ENCODE measurements at places on chromosomes 2 and 18. TPM values are rescaled to one million over a fixed set of nuclear protein-coding genes. Genes with fewer than 3 reads are reported as not detected.

Gene ACMSD
- total RNA-seq, result not detected

Gene TMEM182
- 7.6 TPM for total RNA-seq

Gene M1AP
- total RNA-seq, result 0.83 TPM

Gene ALPI
- total RNA-seq, result not detected

Gene OR6B2
- total RNA-seq, result not detected

Gene DNMT3A
- 41.2 TPM for total RNA-seq

Gene RESP18
- total RNA-seq, result not detected

Gene PRSS56
- not detected for total RNA-seq

DNA sequence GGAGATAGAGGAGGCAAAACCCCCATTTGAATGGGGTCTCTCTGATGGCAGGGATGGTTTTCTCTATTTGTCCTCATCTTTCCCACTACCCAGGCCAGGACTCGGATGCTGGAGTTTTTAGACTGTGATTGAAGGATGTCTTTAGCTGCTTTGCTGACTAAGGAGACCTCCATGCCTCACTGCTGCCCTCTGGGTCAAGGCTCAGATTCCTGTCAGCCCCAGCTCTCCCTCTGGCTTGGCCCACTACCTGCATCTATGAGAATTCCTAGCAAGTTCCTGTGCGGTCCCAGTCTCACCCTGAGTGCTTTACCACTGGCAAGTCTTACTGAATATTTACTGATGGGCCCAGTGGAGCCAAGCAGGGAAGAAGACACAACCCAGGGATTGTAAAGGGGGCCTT is 184.0 kb downstream of the CELF4 start:
- H3K4me1 ChIP-seq, result no peaks in the 10 kb centered on the region
- no peaks in the 10 kb centered on the region for H3K27me3 ChIP-seq
- H3K4me3 ChIP-seq, result no peak overlapping the region
- H3K36me3 ChIP-seq, result no peaks in the 10 kb centered on the region
- no peak for DNase-seq
- H3K27ac ChIP-seq, result no peak overlapping the region

DNA sequence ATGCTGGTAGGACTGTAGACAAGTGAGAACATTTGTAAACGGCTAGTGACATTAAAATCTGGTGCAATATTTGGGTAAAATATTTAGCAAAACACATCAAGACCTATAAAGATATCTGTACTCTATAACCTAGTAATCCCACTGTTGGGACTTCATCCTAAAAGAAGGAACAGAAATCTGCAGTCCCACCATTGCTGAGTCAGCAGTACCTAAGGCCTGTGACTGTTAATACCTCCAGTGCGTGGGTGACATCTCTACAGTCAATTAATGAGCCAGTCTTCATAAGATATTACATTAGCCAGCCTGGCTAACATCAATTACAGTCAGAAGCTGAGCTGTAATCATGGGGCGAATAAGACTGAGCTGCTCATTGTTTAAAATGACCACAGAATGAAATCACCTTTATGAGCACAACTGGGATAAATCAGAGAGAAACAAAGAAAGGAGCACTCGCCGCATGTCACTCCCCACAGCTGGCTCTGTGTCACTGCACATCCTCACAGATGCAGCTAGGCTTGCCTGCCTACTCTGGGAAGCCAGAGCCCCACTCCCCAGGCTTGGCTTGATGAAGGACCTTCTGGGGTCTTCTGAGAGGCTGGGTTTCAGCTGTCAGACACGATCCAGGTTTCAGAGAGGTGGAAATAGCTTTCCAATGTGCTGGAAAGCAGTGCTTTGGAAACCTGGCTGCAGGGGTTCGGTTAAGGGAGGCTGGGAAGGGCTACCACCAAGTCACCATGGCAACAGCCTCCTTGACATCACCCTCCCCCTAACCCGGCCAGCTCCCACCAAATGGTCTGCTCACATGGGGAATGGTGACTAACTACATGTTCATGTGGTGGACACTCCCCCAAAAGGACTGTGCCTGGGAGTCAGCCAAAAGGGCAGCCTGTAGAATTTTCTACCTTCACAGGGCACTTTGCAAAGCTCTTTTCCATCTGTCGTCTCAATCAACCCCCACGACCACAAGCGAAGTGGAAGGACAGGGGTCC is 145.0 kb downstream of the ZBTB7C start:
- no peak overlapping the region for H3K4me3 ChIP-seq
- H3K36me3 ChIP-seq, result no peaks in the 10 kb centered on the region
- H3K27ac ChIP-seq, result no peak overlapping the region
- no peak for DNase-seq
- H3K4me1 ChIP-seq, result no peaks in the 10 kb centered on the region

GRCh38 chr2:68588589-68588988 is 54.8 kb upstream of the PROKR1 start:
- DNase-seq, result no peak
- no peaks in the 10 kb centered on the region for H3K4me1 ChIP-seq
- H3K4me3 ChIP-seq, result no peak overlapping the region
- no peaks in the 10 kb centered on the region for H3K36me3 ChIP-seq

DNA sequence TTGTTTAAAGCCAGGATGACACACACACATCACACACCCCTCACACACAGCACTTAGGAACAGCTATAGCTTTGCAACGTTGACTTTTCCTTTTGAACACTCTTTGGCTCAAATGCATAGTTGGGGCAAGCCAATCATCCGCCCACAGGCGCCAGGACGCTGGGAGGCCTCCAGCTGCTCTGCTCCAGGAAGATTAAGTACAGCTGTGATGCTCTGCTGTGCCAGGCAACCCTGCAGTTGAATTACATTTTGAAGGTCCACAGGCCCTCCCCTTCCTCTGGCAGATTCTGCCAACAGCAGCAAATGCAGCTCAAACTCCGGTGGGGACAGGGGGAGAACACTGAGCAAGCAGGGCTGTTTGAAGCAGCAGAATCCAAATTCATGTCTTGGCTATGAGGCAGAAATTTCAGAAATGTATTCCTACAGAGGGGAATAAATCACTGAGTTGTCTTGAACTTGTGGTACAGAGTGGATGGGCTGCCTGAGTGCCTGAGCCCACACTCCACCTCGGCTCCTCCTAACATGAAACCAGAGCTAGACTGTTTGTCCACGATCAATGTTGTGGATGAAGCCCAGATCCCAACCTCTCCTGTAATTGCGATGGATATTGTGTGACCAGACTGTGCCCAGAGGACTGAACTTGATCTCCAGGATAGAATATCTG is 86.5 kb upstream of the PPP1CB start:
- peaks cover 44% of the 10 kb centered on the region for H3K4me1 ChIP-seq
- no peak overlapping the region for H3K4me3 ChIP-seq
- H3K27me3 ChIP-seq, result no peaks in the 10 kb centered on the region
- peak; percentile 97 for DNase-seq

DNA sequence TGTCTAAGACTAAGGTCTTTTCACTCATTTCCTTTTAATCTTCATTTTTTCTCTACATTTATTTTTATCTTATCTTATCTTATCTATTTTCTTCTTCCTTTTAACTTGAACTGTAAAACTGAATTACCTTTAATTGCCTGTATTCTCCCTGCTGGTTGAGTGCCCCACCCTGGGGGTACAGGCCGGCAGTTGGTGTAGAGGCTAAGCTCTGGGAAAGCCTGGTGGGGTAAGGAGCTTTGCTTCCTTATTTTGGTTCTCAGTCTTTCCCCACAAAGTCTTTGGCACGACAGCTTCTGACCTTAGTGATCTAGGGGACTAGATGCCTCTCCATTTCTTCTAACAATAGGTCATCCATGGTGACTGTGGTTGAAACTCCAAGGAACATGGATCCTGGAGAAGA is 26.8 kb upstream of the HAAO start:
- H3K36me3 ChIP-seq, result no peaks in the 10 kb centered on the region
- H3K4me1 ChIP-seq, result no peaks in the 10 kb centered on the region
- H3K4me3 ChIP-seq, result no peak overlapping the region

- H3K27ac ChIP-seq, result peak overlapping the region; percentile 7
- H3K4me1 ChIP-seq, result peaks cover 6% of the 10 kb centered on the region
- H3K27me3 ChIP-seq, result no peaks in the 10 kb centered on the region
- peaks cover 12% of the 10 kb centered on the region for H3K36me3 ChIP-seq
- peak; percentile 30 for DNase-seq
These were observed 21.3 kb downstream of the HNRNPLL start for GRCh38 chr2:38581193-38582147.

DNA sequence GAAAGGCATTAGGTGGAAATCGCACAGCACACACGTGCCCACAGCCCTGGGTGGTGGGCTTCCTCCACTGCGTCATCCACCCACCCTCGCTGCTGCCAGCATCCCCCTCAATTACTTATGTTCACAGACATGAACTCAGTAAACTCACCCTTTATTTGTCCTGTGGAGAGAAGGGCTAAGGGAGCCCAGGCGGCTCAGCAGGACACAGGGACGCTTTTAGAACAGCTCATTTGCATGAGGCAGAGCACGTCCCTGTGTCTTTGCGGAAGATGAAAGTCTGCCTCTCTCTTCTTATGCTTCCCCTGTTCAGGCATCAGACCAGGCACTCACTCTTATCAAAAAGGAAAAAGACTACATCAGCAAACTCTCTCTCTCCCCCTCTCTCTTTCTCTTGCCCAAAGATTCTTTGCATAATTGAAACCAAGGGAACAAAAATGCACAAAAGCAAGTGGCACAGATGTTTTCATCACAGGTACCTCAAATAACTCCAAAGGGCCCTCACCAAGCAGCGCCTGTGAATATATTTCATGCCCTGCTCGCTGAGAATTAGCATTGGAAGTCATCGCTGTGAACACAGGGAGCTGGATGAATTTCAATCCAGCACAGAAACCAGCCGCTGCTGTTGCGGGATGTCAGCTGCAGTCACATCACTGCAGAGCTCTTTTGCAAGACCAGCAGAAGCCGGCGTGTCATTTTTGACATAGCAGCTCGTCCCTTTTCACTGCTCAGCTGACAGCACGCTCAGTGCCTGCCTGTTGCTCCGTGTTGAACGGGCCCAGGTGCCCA is 376.3 kb upstream of the MYT1L start:
- peak; percentile 25 for DNase-seq
- H3K4me1 ChIP-seq, result no peaks in the 10 kb centered on the region
- no peak overlapping the region for H3K4me3 ChIP-seq
- no peak overlapping the region for H3K27ac ChIP-seq
- H3K36me3 ChIP-seq, result no peaks in the 10 kb centered on the region

GRCh38 chr18:69035756-69036155 is 237.9 kb downstream of the CCDC102B start:
- no peak overlapping the region for H3K27ac ChIP-seq
- no peaks in the 10 kb centered on the region for H3K36me3 ChIP-seq
- H3K27me3 ChIP-seq, result no peaks in the 10 kb centered on the region
- no peak for DNase-seq
- no peaks in the 10 kb centered on the region for H3K4me1 ChIP-seq
- H3K4me3 ChIP-seq, result no peak overlapping the region

DNA sequence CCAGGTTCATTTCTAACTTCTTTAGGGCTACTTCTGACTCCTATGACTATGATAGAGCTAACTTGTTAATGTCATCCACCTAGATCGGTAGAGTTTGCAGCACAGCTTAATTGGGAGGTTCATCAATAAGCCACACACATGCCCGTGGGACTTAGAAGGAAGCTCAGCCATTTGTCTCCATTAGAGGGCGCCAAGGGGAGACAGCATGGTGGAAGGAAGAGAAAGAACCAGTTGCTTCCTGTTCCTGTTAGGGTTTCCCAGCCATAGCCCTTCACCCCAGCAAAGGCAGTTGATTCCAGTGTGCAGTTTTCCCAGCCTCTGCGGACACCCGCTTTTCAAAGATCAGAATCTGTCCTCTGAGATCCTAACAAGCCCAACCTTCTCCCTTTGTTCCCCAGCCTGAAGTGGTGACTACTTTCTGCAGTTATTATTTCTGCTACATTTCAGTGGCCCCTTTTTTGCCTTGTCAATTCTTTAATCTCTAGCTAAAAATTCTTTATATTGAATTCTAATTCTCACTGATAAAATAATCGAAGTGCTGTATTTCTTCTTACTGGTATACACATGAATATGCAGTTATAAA is 30.3 kb downstream of the MAIP1 start:
- H3K27ac ChIP-seq, result no peak overlapping the region
- DNase-seq, result peak; percentile 62
- H3K27me3 ChIP-seq, result no peaks in the 10 kb centered on the region
- H3K36me3 ChIP-seq, result no peaks in the 10 kb centered on the region
- H3K4me1 ChIP-seq, result no peaks in the 10 kb centered on the region
- no peak overlapping the region for H3K4me3 ChIP-seq

GRCh38 chr2:181988154-181988924 is 2.7 kb downstream of the PPP1R1C start:
- H3K27me3 ChIP-seq, result no peaks in the 10 kb centered on the region
- H3K36me3 ChIP-seq, result no peaks in the 10 kb centered on the region
- no peak overlapping the region for H3K4me3 ChIP-seq
- H3K4me1 ChIP-seq, result peaks cover 8% of the 10 kb centered on the region
- H3K27ac ChIP-seq, result peak overlapping the region; percentile 55

DNA sequence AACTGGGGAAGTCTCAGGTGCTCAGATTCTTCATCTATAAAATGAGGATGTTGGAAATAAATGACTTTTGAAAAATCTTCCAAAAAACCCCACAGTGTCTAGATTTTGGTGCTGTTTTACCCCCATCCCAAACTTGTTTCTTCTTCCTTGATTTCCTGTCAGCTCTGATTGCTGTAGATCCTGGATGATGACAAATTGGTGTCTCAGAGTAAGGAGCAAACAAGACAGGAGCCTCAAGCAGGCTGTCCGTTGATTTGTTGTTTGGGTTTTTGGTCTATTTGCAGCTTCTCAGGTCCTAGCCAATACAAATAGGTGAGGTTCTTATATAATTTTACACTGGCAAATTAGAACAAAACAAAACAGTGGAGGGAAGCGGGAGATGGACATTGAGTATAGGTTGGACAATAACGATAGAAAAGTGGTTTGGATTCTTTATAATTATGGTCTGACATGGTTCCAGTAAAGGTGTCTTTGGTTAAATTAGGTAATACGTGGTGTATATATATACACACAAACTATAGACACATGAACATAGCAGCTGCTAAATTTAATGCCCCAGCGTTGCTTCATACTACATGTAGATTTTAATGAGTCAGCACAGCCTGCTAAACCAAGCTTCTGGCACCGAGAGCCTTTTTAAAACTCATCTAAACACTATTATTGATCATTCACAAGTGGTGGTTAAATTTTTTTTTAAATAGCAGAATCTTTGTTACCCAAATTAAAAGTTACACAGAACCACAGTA is 142.5 kb downstream of the FMNL2 start:
- no peaks in the 10 kb centered on the region for H3K36me3 ChIP-seq
- no peak for DNase-seq
- no peaks in the 10 kb centered on the region for H3K27me3 ChIP-seq
- H3K27ac ChIP-seq, result no peak overlapping the region
- H3K4me3 ChIP-seq, result no peak overlapping the region
- H3K4me1 ChIP-seq, result peaks cover 3% of the 10 kb centered on the region

- H3K27me3 ChIP-seq, result no peaks in the 10 kb centered on the region
- H3K27ac ChIP-seq, result no peak overlapping the region
- no peak overlapping the region for H3K4me3 ChIP-seq
These were observed 61.4 kb downstream of the CCDC148 start for GRCh38 chr2:158395166-158395565.

Measured in lung (tissue), 17 donors.